Muscle of leg (tissue), 16 donors: ENCODE measurements at places on chromosomes 6 and 20.

DNA sequence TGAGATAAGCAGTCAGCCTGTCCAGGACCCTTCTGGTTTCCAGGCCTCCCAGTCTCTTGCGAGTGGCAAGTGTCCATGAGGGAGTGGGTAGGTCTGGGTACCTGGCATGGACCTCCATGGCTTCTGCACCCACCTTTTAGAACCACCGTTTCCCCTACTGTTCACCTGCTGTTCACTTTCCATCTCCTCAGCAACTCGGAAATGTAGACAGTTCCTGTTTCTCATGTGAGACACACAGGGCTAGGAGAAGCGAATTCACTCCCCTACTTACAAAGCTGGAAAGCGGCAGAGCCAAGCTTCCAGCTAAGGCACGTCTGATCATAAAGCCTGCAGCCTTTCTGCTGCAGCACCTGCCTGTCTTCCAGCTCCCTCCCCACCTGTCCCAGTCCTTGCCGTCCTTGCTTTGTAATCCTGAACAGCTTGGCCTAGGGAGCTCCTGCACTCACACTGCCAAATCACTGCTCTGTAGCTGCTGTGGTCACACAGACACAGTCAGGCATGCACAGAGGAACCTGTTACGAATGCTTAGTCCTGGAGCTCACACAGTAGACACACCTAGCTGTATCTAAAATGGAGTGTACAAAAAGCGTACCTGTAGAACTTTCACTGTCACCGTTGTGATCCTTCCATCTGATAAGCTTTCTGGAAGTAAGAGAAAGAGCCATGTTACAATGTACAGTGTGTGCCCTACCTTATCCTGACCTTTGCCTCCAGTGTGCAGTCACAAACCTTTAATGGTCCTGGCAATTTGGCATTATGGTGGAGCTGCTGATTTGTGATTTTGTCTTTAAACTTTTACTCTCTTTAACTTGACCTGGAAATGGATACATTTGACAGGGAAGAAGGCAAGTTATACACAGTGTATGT lies 294.1 kb downstream of the NRN1 start:
- peak; percentile 30 for DNase-seq

DNA sequence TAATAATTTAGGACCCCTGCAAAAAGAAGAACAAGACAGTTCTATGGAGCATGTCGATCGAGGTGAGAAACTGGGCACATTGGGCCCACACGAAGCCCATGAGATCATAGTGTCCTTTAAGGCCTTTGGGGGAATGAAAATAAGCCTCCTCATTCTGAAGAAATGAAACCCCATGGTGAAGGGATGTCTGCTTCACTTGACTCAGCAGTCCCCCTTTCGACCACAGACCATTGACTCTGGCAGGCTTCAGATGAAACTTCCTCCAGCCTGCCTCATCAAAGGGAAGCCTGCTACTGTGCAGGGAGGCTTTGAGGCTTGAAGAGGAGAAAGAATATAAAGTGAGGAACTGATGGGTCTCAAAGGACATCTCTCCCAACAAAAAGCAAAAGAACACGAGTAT lies 144.2 kb upstream of the FBXL4 start:
- DNase-seq, result no peak

GRCh38 chr6:54878718-54879117 lies 32.1 kb downstream of the FAM83B start:
- no peak for DNase-seq

DNA sequence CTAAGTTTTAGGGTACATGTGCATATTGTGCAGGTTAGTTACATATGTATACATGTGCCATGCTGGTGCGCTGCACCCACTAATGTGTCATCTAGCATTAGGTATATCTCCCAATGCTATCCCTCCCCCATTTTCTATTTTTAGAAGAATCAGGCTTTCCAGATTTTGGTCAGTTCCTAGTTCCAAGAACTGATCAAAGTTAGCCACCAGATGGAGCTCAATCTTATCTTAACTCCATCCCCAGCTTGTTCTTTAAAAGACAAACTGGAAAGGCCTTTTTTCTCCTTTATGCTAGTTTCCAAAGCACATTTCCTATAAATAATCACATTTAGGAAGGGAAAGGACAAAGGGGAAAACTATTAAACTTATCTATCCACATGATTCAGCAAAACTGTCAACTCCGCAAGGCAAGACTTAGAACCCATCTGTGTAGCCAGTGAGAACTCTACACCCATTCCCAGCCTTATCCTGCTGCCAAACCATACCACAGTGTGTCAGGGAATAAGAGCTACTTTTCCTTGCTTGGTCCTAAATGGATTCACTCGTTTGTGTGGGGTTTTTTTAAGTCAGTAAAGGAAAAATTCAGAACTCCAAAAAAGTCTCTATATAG lies 22.8 kb upstream of the KHDC1 start:
- peak; percentile 77 for DNase-seq

DNA sequence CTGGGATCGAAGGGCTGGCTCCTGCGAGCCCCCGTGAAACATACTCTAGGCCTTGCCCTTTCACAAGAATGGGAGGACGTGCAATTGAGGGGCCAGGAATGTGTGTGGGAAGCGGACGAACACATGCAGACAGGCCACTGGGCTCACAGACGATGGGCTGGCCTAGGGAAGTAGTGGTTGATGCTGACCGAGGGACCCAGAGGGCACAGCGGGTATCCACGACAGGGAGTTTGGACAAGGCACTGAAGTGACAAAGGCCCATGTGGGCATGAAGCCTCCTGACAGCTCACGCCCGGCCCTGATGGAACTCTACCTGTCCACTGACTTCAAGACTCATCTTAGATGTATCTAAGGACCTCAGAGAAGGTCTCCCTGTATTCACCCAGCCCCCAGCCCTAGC lies 52.2 kb downstream of the MYH7B start:
- DNase-seq, result no peak

DNA sequence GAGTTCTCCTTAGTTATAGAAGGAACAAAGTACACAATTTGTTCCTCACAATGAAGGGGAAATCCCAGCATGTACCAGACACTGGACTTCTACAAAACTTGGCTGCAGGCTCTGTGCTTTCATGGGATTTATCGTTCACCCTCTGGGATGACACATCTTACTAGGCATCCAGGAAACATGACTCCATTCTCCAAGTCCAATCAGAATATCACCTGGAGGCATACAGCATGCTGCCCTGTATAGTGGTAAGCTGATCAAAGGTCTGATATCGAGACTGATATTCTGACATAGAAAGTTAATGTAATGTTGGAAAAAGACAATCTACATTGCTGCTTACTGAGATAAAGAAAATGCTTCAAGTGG lies 6.7 kb downstream of the RWDD2A start:
- DNase-seq, result no peak

DNA sequence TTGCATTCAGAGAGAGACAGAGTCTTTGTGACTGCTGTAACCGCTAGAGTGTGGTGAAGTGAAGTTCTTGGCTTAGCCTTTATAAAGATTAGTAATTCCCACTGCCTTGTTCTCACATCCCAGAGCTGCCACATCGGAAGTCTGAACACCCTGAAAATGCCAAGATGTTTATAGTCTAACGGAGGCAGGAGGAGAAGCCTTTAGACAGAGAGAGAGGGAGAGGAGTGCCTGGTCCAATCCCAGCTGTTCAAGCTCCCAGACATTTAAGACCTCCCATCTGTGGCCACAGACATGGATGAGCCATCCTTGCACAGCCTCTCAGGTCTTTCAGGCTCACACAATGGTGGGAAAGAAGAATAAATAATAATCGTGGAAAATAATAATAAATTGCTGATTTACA lies 1422.8 kb upstream of the EYS start:
- DNase-seq, result no peak

- DNase-seq, result no peak
Observed at GRCh38 chr20:14759979-14760378, 422.6 kb upstream of the FLRT3 start.

- DNase-seq, result peak; percentile 86
Observed at GRCh38 chr20:33862709-33863403, 51.7 kb downstream of the CHMP4B start.

DNA sequence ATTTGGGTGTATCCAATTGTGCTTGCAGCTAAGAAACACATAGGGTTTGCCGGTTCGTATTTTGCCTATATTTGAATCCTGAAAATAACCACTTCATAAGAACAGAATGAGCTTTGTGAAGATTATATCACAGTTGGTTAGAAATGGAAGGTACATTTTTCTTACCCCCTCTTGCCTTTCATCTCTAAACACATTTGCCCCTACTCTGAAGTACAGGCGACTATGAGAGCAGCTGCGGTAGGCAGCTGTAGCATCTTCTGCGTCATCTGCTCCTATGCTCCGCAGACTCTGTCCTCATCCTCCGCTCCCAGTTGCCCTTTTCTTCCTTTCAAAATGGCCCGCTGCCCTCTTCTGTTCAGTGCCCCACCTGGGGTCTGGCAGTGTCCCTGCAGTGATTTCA lies 47.6 kb upstream of the REV3L start:
- peak; percentile 57 for DNase-seq

GRCh38 chr6:28896505-28897368 lies 27.0 kb downstream of the TRIM27 start:
- DNase-seq, result peak; percentile 85

GRCh38 chr6:166640342-166641043 lies 13.4 kb upstream of the RPS6KA2 start:
- no peak for DNase-seq

- no peak for DNase-seq
Observed at GRCh38 chr20:10250902-10251301, 32.3 kb downstream of the SNAP25 start.

GRCh38 chr6:75145976-75146375 lies 59.9 kb downstream of the COL12A1 start:
- DNase-seq, result no peak

DNA sequence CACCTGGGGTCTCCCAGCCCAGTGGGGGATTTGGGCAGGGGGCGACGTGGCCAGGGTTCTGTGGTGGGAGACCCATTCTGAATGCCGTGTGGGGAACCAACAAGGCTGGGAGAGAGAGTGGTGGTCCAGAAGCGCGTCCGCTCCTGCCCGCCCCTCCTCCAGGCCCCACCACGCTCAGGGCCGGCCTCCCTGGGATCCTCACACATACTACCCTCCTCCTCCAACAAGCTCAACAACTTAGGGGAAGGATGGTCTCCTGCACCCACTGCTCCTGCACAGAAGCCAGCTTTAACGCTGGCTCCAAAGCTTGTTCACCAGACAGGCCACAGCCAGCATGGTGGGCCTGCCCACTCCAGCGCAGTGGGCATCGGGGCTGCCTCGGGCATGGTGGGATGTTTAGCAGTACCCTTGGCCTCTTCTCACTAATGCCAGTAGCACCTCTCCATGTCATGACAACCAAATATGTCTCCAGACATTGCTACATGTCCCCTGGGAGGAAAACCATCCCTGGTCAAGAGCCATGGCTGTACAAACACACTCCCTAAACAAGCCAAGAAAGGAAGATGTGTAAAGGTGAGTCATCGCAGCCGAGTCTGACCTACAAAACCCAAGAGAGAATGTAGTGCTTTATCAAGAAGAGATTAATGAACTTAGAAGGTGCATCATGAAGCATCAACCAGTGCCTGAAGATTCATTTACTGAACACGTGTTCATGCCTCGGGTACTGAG lies 75.7 kb downstream of the BMP7 start:
- DNase-seq, result no peak

GRCh38 chr20:51584116-51584515 lies 41.6 kb upstream of the NFATC2 start:
- DNase-seq, result no peak

DNA sequence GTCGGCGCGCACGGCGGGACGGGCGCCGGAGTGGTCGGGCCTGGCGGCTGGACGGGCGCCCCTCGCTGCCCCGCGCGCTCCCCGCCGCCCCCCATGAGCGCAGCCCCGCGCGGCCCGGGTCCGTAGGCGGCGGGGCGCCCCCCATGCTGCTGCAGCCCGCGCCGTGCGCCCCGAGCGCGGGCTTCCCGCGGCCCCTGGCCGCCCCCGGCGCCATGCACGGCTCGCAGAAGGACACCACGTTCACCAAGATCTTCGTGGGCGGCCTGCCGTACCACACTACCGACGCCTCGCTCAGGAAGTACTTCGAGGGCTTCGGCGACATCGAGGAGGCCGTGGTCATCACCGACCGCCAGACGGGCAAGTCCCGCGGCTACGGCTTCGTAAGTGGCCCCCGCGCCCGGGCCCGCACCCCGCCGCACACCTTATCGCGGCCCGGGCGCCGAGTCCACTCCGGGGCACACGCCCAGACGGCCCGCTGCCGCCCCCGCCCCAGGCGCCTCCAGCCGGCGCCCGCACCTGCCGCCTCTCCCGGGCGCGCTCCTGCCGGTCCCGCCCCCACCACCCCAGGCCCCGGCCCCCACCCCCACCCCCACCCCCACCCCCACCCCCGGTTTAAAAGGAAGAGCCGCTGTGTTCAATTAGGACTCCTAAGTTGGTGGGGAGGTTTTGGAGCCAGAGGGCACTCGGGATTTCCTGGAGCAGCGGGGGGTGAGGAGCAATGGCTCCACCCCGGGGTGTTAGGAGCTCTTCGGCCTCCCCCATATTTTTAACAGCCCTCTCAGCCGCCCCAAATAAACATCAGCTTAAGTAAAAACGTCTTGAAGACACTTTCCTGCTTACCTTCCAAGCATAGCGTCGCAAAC lies 474 bp downstream of the RBM38 start:
- DNase-seq, result peak; percentile 38

GRCh38 chr6:107536180-107536961 lies 46.5 kb downstream of the SOBP start:
- DNase-seq, result peak; percentile 56

GRCh38 chr20:1392443-1392692 lies 486 bp downstream of the FKBP1A start:
- no peak for DNase-seq

DNA sequence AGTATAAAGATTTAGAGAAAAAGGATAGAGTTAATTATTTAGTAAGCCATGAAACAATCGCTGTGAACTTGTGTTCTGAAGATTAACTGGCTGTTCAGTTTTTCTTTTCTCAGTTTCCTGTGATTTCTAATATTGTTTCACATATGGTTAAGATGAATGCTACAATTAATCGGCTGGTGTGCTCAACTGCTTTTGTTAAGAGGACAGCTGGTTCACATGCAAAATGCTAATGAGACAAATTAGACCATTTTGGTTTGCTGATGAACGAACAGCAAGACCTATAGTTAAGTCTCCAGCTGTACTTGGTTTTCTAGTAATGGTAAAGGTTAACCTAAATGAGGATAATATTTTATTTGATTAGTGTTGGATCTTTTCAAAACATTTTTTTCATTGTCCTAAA lies 10.8 kb upstream of the NHSL1 start:
- DNase-seq, result no peak

GRCh38 chr6:131929264-131929663 lies 21.9 kb downstream of the CCN2 start:
- DNase-seq, result no peak

DNA sequence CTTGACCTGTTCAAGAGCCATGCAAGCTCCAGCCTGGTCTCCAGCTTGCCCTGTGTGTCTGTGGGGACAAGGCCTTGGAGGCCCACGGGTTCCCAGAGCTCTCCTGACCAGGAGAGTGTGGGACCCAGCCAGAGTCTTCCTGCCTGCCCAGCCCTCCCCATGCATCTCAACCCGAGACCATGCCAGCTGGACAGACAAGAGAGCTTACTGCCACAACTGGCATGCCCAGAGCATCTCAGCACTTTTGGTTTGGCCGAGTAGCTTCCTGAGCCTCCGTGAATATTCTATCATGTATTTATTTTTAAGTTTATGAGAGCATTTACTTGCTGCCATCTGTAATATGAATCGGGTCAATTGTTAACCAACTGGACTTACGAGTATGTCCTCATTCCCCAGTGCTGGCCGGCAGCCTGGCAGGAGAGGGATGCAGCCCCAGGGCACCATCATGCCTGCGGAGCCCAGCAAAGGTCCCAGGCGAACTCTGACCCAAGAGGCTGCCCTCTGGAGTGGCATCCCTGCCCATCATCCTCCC lies 14.9 kb downstream of the IP6K3 start:
- no peak for DNase-seq
